ENCODE measurements at places on chromosomes 16 and 17.

GRCh38 chr17:74863420-74864296 lies 4.0 kb upstream of the GRIN2C start:
- no peak for DNase-seq

GRCh38 chr16:50643192-50643591 lies 37.9 kb downstream of the SNX20 start:
- DNase-seq: no peak

DNA sequence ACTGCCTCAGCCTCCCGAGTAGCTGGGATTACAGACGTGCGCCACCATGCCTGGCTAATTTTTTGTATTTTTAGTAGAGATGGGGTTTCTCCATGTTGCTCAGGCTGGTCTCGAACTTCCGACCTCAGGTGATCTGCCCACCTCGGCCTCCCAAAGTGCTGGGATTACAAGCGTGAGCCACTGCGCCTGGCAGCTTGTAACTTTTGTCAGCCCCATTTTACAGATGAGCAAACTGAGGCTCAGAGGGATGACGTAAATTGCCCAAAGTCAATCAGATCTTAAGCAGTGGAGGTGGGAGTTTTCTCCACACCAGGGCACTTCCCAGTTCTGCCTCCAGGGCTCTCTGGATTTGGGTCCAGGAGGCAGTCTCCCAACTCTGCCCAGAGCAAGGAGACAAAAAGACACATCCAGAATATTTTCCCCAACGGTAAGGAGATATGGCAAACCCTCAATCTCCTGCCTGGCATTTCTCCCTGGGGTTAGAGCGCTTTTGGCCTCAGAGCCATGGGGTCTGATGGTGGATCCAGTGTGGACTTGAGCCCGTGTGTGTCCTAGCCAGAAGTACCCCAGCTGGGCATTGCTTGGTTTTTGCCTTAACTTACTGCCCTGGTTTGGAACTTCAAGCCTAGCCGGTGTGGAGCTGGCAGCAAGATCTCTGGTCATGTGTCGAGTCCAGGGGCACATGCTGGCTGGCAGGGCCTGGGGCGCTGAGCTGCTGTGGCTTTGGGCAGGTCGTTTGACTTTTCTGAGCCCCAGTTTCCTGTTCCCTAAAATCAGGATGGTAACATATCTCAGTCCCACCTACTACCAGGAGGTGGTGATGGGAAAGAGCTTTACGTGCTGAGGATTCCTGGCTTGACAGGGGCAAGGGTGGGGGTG lies 3.4 kb downstream of the ADAM11 start:
- no peak for DNase-seq

GRCh38 chr16:49282690-49283375 lies 1.2 kb upstream of the CBLN1 start:
- DNase-seq: no peak

- DNase-seq: no peak
Observed at GRCh38 chr16:50038286-50038685, 13.3 kb downstream of the CNEP1R1 start.

- no peak for DNase-seq
Observed at GRCh38 chr16:84095466-84095865, 21.3 kb downstream of the MBTPS1 start.

DNA sequence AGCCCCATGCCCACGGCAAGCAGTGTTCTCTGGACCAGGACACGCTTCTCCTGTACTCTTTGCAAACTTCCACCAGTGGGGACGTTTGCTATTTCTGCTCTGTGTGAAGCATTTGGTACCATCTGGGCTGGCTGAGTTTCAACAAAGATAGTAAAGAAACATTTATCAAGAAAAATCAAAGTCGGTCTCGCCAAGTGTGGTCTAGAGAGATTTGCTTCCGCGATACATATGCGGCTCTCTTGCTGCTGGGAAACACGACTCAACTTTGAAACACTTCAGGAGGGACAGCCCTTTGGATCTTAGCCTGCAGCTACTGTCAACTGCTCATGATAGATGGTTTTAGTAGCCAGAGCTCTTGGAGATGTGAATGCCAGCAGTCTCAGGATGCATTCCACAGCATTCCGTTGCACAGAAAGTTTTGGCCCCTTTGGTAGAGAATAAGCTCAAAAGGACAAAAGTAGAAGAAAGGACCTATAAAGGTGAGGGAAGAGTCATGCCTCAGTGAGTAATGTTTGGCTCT lies 168.2 kb upstream of the CACNG3 start:
- no peak for DNase-seq

- no peak for DNase-seq
Observed at GRCh38 chr17:32487473-32488176, 832 bp downstream of the CDK5R1 start.

Data from stimulated activated CD4-positive, alpha-beta T cell treated with anti-CD3 and anti-CD28 coated beads, Interleukin-1b, Interleukin-23, amount 100 ng/mL, for 24 hours (primary cell).